ENCODE measurements at places on chromosomes 4 and X.

DNA sequence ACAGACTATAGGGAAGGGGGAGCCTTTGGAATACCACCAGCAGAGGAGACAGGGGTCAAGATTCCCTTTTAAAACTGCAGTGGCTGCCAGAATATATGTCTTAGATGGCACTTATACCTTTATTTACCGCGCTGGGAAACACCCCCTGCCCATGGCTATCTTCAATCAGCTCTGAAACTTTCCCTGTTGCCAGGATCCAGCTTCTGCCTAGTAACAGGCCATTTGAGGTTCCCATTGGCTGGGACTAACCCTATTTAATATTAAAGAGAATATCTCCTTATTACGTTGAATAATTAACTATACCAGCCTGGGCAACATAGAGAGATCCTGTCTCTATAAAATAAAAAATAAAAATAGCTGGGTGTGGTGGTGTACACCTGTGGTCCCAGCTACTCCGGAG lies 23.8 kb downstream of the SOWAHB start:
- DNase-seq, result no peak

GRCh38 chrX:154797006-154797405 lies 8.3 kb downstream of the MPP1 start:
- DNase-seq, result no peak

DNA sequence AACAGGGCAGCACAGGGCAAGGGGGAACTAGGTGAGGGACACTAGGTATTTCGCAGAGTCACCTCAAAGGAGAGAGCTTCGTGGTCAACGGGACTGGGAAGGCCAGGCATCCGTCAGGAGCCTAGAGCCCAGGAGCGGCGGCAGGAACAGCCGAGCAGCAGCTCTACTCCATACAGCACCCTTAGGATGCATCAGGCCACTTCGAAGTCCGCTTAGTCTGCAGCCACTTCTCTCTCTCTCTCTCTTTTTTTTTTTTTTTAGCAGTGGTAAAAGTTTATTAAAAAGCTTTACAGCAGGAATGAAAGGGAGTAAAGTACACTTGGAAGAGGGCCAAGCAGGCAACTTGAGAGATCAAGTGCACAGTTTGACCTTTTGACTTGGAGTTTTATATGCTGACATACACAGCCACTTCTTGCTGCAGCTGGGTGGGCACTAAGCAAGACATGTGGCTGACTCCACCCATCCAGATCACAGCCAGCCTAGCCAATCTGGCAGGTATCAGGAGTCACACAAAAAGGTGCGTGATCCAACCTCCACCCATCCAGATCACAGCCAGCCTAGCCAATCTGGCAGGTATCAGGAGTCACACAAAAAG lies 209.7 kb upstream of the RADX start:
- no peak for DNase-seq

DNA sequence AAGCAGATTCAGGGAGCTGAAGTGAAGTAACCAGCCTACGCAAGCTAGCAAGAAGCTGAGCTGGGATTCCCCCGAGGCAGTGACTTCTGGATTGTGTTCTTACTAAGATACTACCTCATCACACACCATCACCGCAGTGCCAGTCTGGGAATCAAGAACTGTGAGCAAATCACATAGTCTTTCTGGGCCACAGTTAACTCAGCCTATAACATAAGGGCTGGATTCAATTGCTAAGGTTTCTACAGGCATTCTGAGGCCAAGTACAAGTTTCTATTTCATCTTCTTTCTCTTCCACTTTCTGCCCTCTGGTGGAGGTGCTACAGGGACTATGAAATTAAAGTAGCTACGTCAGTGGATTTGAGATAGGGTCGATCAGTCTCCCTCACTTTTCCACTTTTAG lies 1.4 kb upstream of the CORIN start:
- peak; percentile 41 for DNase-seq

GRCh38 chr4:22427675-22428074 lies 88.2 kb downstream of the ADGRA3 start:
- no peak for DNase-seq

DNA sequence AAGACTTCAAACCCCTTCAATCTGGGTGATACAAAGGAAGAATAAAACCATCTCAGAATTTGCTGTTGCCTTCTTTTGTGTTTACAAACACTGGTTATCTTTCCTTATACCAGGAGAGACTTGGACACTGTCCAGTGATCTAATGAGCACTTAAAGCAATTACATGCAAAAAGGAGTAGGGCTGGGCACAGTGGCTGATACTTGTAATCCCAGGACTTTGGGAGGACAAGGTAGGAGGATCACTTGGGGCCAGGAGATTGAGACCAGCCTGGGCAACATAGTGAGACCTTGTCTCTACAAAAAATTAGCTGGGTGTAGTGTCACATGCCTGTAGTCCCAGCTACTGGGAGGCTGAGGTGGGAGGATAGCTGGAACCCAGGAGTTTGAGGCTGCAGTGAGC lies 95.7 kb upstream of the DRD5 start:
- no peak for DNase-seq

- no peak for DNase-seq
These were observed 35.7 kb upstream of the MAB21L2 start for GRCh38 chr4:150546286-150546685.

DNA sequence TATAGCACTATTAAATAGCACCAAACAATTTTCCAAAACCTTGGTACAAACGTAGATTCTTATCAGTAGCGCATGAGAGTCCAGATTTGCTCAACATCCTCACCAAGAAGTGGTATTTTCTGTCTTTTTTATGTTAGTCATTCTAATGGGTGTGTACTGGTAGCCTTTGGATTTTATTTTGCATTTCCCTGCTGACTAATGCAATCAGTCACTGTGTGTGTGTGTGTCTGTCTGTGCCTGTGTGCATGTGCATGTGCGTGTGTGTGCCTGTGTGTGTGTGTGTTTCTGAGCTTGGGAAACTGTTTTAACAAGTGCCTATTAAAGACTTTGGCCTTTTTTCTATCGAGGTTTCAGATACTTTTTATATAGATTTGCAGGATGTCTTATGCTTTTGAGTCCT lies 82.2 kb upstream of the MAGEA10 start:
- DNase-seq, result no peak

- no peak for DNase-seq
These were observed 5.7 kb upstream of the PLCXD1 start for GRCh38 chrX:275476-275966.

- DNase-seq, result no peak
These were observed 1.6 kb downstream of the SLC35A2 start for GRCh38 chrX:48909703-48910294.

- DNase-seq, result no peak
These were observed 12.8 kb upstream of the LGI2 start for GRCh38 chr4:25043548-25043947.

- DNase-seq, result no peak
These were observed 81.9 kb downstream of the HCCS start for GRCh38 chrX:11193035-11193469.

DNA sequence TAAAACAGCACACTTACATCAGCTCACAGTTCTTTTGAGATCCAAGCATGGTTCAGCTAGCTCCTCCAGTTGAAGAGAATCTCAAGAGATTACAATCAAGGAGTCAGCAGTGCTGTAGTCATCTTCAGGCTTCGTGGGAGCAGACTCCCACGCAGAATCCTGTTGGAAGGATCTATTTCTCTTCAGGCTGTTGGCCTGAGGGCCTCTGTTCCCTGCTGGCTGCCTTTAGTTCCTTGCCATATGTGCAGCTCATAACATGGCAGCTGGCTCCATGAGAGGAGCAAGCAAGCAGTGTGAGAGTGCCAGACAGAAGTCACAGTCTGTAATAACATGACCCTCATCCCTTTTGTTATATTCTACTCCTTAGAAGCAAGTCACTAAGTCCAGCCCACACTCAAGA lies 168.6 kb downstream of the COX18 start:
- DNase-seq, result no peak

DNA sequence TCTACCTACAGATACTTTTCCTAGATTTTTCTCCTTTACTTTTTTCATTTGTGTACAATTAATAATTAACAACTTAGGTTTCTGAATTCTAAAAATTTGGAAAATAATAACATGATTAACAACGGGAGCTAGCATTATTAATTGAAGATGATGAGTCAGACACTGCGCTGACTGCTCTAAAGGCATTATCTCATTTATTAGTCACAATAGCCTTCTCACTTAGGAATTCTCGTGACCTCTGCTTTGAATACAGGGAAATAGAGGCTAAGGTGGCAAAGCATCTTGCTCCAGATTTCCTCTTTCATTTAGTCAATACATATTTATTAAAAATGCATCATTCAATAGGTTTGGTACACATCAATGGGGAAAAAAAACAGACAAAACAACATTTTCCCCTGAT lies 441.3 kb downstream of the PCDH18 start:
- no peak for DNase-seq

DNA sequence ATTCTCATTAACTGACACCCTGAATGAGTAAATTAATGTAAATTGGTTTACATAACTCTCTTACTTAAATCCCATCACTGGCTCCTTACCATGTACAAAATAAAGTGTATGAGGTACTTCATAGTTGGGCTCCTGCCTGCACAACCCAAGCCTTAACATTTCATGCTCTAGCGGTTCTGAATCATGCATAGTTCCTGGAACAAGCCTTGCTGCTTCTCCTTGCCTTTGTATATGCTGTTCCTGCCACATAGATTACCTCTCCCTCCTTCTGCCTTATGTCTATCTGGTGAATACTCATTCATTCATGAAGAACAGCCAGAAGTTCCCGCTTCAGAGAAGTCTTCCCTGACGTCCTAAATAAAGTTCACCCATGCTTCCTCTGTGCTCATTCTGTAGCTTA lies 594.7 kb downstream of the SMARCA1 start:
- DNase-seq, result no peak

DNA sequence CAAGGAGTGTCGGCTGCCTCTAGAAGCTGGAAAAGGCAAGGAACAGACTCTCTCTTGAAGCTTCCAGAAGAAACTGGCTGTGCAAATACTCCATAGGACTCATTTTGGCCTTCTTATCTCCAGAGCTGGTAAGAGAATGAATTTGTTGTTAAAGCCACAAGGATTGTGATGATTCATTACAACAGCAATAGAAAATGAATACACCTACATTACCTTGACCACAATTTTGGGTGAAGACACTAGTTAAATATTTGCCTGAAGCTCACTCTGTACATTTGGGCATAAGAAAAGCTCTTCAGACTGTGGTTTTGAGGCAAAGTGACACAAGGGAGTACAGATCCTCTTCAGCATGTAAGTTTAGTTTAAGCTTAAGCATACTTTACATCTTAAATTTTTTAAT lies 134.5 kb upstream of the TLL1 start:
- no peak for DNase-seq

GRCh38 chr4:107276052-107276451 lies 239.9 kb upstream of the DKK2 start:
- DNase-seq, result no peak

DNA sequence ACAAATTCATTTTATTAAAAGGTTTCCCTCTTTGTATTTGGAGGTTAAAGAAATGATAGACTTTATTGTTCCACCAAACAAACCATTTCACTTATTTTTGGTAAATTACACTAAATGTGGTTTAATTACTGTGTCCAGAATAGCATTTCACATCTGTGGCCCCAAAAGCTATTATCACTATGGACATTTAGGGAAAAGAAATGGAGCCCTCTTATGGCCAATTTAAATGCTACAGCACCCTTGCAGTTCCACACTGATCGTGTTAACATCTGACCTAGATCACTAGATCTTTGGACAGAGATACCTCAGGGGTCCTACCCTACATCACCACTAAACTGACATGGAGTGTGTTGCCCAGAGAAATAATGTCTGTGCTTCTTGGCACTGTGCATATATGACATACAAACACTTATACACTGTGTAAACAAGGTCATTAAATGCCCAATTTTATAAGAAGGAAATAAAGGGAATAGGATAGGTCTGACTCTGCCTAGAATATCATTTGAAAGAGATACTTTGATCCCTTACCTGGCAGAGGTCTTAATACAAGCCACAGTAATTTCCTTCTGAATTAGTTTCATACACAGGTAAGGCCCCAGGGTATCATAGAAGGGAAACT lies 163.9 kb downstream of the KDR start:
- DNase-seq, result no peak

GRCh38 chrX:71292669-71293365 lies 8.7 kb upstream of the ITGB1BP2 start:
- no peak for DNase-seq

DNA sequence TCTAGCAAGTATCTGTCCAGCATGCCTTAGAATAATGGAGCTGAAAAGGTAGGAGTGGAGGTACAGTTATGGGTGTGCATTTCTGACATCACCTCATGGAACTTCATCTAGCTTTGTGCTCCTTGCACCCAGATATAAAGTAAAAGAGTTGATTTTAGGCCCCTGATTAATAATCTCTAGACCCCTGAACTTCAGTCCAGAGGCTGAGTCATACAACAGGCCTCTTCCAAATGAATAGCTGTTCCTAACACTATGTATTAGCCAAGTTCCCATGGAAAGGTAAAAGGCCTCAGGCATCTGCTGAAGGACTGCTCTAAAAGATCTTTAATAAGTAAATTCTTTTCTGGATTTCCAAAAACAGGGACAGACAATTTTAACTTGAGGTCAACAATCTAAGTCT lies 16.2 kb downstream of the TBC1D9 start:
- no peak for DNase-seq

DNA sequence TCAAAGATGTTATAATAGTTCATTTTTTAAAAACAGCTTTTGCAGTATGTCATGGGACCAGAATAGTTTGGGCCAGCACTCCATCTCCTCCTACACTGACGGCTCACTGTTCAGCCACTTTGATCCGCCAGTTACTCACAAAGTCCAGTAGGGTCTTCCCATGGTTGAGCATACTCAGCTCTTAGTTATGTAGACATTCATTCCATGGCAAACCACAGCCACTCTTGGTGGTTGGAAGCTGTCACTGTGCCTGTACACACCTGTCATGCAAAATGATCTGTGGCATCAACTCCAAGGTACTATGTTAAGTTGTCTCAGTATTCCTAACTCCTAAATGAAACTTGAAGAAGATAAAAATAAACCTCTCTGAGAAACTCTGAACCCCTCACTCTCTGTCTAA lies 127.2 kb downstream of the NR3C2 start:
- no peak for DNase-seq

- DNase-seq, result no peak
These were observed 251 bp downstream of the KIAA0232 start for GRCh38 chr4:6782846-6783110.

GRCh38 chr4:24112466-24112865 lies 222.6 kb upstream of the PPARGC1A start:
- DNase-seq, result no peak

DNA sequence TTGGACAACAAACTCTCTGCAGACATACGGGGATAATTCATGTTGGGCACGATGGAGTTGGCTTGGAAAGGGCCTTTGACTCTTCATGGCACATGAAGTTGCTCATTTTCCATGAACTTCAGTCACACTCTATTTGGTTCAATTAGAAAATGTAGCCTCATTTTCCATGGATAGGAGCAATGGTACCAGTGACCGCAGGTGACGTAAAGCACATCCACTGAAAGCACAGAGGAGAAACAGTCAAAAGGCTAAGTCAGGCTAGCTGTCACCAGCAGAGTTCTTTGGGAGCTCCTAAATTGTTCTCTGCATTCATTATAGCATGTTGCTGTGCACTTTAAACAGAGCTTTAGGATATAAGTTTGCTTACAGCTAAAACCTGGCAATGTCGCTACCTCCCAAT lies 39.9 kb upstream of the MAP3K15 start:
- DNase-seq, result no peak

GRCh38 chr4:152723236-152723635 lies 43.4 kb upstream of the TMEM154 start:
- no peak for DNase-seq

All from stimulated activated CD4-positive, alpha-beta T cell treated with anti-CD3 and anti-CD28 coated beads, Interleukin-4, amount 100 ng/mL, for 1 hour (primary cell).